ENCODE measurements at places on chromosomes 7 and 10.
A peak's percentile ranks its signal among the peaks of the same experiment; 100 is the strongest.

DNA sequence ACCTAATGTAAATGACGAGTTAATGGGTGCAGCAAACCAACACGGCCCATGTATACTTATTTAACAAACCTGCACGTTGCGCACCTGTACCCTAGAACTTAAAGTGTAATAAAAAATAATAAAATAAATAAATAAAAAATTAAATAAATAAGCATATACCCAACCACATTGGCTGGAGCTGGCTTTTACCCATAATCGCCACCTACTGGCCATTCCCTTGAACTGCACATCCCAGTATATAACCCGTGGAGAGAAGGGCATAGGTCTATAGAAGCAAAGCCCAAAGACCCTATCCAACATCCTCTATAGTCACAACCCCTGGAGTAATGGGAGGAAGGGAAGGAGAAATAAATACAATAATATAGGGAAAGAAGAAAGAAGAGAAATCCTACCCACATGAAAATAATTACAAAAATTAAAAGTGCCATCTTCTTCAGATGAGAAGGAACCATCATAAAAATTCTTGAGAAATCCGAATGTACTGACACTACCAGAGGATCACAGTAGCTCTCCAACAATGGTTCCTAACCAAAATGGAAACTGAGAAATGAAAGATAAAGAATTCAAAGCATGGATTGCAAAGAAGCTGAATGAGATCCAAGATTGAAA is 65.6 kb downstream of the TWIST1 start:
- DNase-seq, result peak; percentile 55

DNA sequence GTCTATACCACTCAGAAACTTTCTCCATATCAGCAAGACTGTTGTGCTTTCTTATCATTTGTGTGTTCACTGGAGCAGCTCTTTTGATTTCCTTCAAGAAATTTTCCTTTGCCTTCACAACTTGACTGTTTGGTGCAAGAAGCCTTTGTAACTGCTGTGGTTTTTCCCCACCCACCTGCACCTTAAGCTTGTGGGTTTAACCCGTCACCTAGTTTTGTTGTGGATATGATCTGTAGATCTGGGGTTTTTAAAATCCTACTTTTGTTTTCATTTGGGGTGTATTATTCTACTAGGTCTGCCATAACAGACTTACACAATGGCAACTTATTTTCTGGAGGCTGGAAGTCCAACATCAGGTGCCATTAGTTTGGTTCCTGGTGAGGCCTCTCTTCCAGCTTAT is 30.5 kb upstream of the CHST3 start:
- peak; percentile 71 for DNase-seq

- no peak for DNase-seq
Observed at GRCh38 chr7:114534953-114535352, 120.3 kb downstream of the FOXP2 start.

GRCh38 chr7:24325708-24326107 is 41.7 kb downstream of the NPY start:
- no peak for DNase-seq

GRCh38 chr7:151260471-151260870 is 12.0 kb upstream of the SMARCD3 start:
- no peak for DNase-seq

GRCh38 chr10:17169803-17170202 is 31.7 kb downstream of the TRDMT1 start:
- no peak for DNase-seq

DNA sequence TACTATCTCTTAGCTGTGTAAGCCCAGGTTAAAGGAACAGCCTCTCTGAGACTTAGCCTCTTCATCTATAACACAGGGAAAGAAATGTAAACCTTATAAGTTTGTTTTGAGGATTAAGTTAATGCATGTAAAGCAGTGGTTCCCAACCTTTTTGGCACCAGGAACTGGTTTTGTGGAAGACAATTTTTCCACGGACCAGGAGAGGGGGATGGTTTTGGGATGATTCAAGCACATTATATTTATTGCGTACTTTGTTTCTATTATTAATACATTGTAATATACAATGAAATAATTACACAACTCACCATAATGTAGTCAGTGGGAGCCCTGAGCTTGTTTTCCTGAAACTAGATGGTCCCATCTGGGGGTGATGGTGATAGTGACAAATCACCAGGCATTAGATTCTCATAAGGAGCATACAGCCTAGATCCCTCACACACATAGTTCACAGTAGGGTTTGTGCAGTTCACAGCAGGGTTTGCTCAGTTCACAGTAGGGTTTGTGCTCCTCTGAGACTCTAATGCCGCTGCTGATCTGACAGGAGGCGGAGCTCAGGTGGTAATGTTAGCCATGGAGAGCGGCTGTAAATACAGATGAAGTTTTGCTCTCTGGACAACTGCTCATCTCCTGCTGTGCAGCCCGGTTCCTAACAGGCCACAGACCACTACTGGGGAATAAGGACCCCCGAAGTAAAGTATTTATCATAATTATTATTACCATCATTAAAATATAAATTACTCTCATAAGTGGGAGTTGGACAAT is 41.3 kb upstream of the ANK3 start:
- DNase-seq, result no peak

DNA sequence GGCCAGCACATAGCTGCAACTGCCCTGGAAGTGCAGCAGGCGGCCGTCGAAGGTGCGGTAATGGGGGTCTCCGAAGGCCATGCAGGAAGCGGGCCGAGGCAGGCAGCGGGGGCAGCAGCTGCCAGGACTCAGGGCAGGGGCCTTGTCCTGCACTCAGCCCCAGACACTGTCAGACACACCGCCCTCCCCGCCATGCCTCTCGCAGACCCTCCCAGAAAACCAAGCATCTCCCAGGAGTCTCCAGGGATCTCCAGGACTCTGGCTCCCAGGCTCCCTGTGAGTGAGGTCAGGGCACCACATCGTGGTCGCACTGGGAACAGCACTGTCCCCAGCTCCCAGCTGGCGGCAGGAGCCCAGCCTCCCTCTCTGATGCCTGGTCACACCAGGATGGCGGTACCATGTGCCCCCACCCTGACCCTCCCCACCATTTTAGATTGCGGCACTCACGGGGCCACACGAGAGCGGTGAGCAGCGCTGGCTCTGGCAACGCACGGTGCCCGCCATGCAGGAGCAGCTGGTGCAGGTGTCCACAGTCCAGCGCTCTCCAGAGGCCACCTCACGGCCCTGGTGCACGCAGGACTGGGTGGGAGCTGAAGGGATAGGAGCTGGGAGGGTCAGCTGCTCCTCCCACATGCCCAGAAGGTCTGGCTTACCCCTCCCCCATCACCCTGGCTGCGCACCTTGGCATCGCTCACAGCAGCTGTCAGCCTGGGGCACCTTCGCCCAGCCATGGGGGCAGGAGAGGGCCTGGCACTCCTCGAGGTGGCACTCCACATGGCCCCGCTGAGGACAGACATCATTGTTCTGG is 17.5 kb downstream of the ATP6V1F start:
- peak; percentile 50 for DNase-seq

GRCh38 chr7:135822376-135822775 is 73.8 kb upstream of the FAM180A start:
- no peak for DNase-seq

- no peak for DNase-seq
Observed at GRCh38 chr7:112056409-112056808, 149.8 kb downstream of the DOCK4 start.

GRCh38 chr10:75408911-75409885 is 7.6 kb upstream of the ZNF503 start:
- DNase-seq, result peak; percentile 57

- no peak for DNase-seq
Observed at GRCh38 chr10:58393317-58393716, 8.1 kb downstream of the TFAM start.

DNA sequence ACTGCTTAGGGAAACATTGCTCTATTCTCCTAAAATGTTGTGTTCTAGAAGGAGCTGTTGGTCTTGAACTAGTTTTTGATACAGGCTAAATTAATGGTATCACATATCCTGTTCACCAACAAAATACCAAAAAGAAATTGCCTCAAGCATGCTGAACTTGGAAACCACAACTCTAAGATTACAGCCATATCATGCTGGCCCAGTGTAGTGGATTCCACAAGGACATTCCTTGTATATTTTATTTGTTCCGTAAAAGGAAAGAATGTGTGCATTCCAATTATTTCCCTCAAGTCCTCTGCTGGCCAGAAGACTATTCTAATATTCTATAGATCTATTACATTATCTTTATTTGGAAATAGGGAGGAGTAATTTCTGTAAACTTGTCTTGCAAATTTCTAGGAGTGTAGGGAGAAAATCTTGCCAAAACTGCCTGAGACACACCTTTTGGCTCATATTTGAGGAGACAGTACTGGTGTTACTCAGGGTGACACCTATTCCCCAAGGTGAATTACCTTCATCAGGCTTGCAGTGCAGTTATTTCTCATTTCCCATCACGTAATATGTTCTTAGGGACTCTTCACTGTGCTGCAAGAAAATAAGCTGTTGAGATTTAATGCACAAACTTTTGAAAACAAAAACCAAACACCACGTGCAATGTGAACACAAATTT is 1.9 kb upstream of the NEBL start:
- DNase-seq, result no peak

DNA sequence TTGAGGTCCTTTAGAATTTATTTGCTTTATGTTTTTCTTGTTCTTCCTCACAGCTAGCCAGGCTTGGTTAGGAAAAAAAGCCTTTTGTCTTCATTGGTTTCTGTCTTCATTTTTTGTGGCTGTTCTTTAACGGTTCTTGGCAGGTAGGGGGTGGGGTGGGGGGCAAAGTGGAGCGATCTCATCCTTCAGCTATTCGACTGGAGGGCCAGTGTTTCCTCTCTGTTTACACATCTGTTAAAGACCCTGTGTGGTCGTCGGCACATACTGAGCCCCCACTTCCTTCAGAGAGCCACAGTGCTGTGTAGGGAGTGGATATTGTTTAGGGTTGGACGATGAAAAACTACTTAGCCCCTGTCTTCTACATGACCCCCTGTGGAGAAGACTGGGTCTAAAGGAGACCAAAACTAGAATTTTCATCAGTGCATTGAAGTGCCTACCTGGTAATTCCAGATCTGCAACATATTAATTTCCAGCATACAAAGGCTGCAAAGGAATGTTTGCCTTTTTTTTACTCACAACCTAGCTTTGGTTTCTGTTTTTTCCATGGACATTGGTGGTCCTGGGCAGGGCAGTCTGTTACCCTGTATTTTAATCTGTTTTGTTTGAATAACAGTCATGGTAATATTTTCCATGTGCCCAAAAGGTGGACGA is 29.0 kb downstream of the PRPF18 start:
- no peak for DNase-seq

- no peak for DNase-seq
Observed at GRCh38 chr10:450463-450862, 239.0 kb downstream of the DIP2C start.

DNA sequence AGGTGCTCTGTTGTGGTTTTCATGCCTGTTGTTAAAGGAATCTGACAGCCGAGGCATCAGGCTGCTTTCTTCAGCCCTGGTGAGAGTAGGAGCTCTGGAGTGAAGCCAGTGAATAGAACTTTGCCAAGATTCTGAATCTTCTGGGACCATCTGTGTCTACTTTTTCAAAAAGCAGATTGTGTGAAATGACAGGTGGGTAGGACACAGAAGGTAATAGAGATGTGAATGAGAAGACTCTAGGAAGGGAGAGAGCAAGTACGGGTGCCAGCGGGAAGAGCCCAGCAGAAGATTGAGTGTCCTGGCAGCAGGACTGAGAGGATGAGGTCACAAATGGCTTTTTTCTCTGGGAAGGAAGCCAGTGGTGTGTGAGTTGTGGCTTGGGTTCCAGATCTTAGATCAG is 429.2 kb downstream of the SDK1 start:
- DNase-seq, result no peak

DNA sequence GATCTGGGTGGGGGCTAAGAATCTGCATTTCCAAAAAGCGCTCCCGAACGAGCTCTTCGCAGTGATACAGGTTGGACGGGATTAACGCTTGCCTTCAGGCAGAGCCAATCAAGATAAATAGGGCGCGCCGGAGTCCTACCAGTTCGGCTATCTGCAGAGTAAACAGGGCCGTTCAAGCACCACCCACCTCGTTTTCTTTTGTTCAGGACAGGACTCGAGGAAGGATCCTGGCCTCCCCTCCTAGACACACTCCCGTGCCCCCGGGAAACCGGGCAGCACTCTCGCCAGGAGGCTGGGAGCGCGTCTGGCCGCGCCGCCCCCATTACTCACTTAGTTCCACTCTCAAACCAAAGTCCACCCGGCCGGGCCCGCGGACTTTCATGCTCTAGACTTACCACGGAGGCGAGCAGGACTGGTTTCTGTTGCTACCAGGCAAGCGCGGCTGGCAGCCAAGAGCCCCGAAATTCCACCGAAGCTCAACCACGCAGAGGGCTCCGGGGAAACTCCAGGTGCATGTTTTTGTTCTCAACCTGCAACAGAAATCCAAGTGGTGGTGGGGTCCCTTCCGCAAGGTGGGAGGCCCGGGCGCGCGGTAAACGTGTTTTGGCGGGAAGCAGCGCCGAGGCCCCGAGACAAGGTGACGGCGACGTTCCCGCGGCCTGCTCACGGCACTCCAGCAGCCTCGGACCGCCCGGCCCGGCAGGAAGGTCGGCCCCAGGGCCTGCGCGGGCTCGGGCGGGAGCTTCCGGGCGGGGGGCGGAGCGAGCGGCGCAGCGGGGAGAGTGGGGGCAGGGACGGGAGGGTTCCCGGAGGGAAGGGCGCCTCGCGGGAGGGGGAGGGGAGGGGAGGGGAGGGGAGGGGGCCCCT is 12.7 kb downstream of the HNRNPF start:
- DNase-seq, result peak; percentile 87

DNA sequence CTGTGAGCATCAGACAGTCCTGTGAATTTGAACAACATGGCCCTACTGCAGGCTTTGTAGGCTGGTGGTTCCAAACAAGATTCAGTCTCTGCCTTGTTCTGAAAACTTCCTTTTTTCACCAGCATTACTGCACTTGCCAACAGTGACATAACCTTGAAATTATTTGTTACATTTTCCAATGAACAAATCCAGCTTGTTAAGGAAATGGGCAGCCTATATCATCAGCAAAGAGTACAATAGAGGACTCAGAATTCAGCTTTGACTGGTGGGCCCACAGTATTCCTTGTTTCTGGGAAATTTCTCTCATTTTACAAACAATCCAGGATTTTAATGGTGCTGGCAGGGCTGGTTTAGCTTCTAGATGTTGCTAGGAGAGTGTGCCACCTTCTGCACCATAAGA is 703.7 kb upstream of the FZD8 start:
- no peak for DNase-seq

GRCh38 chr7:32891043-32891799 is at the start of gene KBTBD2:
Gene KBTBD2 (minus strand): TSS chr7:32891760. CDS start chr7:32879604, 12,156 bp downstream.
- peak; percentile 86 for DNase-seq

DNA sequence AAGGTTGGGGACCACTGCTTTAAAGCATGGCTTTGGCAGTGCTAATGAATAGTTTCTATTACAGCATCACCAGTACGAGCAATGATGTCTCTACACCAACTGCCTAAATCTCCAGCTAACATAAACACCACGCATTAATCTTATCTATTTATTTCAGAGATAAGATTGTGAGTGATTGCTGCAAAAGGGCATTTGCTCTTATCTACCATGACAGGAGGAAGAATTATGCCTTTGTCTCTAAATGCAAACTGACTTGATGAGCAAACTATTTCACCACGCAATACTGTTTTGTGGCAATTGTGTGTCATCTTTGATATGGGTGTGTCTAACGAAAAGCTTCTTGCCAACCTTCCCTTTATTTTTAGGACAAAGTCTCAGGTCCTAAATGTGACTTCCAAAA is 684.9 kb downstream of the SORCS1 start:
- no peak for DNase-seq

- DNase-seq, result no peak
Observed at GRCh38 chr7:138663725-138664710, 37.1 kb downstream of the SVOPL start.

- DNase-seq, result no peak
Observed at GRCh38 chr7:683526-684205, 42.8 kb upstream of the DNAAF5 start.

- no peak for DNase-seq
Observed at GRCh38 chr7:5681423-5681822, 100.0 kb downstream of the RNF216 start.

GRCh38 chr7:123972831-123973230 is 47.8 kb downstream of the SPAM1 start:
- no peak for DNase-seq

Data from stimulated activated CD8-positive, alpha-beta memory T cell treated with anti-CD3 and anti-CD28 coated beads, Interleukin-4, amount 100 ng/mL, for 48 hours (primary cell).